ENCODE measurements at places on chromosomes 1 and 21.

GRCh38 chr1:30808067-30808662 lies 50.6 kb upstream of the LAPTM5 start:
- no peak for DNase-seq

DNA sequence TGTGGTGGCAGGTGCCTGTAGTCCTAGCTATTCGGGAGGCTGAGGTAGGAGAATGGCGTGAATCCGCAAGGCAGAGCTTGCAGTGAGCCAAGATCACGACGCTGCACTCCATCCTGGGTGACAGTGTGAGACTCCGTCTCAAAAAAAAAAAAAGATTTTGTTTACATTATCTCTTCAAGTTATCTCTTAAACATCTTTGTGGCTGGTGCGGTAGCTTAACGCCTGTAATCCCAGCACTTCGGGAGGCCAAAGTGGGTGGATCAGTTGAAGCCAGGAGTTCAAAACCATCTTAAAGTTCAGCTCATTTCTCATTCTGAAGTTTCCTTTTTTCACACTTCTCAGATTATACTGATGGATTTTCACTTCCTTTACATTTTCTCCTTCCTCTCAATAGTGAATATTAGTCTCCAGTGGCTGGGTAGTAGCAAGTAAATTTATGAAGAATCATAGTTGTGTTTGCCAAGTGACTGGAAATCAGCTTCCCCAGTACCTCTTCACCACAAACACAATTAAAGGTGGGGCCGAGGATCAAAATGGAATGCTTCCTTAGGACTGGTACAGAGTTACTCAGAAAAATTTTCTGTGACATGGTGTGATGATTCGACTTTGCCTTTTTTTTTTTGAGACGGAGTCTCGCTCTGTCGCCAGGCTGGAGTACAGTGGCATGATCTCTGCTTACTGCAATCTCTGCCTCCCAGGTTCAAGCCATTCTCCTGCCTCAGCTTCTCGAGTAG lies 13.8 kb downstream of the PIP5K1A start:
- DNase-seq = no peak

- DNase-seq = no peak
Observed at GRCh38 chr1:91548376-91549040, 47.9 kb downstream of the CDC7 start.

DNA sequence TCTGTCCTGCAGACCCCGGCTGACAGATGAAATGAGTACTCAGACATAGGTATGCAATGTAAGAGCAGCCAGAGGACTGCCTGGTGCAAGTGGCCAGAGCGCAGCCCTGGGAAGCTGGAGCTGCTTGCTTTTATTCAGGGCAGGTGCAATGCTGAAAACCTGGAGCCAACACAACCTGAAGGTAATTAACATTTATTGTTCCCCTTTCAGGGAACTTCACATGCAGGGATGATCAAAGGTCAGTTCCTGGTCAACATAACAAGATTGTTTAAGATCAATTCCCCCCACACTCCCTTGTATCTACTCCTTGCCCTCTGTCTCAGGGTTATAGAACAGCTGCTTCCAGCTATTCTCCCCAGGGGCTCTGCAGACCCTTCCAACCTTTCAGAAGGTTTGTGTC lies 48.7 kb upstream of the PRELP start:
- DNase-seq = no peak

- DNase-seq = no peak
Observed at GRCh38 chr1:18326211-18326897, 154.4 kb upstream of the KLHDC7A start.

- DNase-seq = no peak
Observed at GRCh38 chr1:204115116-204115515, 36.7 kb downstream of the ETNK2 start.

DNA sequence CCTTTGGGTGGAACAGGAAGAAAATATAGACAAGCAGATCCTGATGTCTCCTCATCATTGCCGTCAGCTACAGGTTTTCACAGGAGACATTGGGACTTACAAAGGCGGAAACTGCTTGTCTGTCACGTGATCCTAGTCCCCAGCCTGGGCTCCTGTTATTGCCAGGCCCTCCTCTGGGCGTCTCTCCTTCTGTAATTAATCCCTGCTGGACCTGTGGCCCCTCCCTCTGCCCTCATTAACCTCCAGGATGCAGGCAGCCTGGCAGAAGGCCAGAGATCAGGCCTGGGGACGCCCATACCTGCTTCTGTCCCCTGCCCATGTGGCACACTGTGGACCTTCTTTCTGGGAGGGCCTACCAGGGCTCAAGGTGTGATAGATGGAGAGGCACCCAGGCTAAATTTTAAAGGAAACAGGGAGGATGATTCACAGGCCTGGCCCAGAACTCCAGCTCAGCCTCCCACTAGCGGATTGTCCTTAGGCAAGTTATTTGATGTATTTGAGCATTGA lies 2.4 kb downstream of the S100A5 start:
- peak; percentile 45 for DNase-seq

GRCh38 chr1:36486439-36487335 lies 4.0 kb upstream of the CSF3R start:
- peak; percentile 45 for DNase-seq

GRCh38 chr1:157542676-157543075 lies 9.6 kb downstream of the FCRL5 start:
- no peak for DNase-seq

- DNase-seq = peak; percentile 92
Observed at GRCh38 chr1:151006327-151007052, at the start of gene MINDY1. TSS of gene MINDY1 (minus strand) at chr1:151006902. CDS start at chr1:151002617, 4,285 bp downstream.

GRCh38 chr1:7616953-7617352 lies 154.1 kb upstream of the VAMP3 start:
- DNase-seq = no peak

GRCh38 chr1:17873007-17873675 lies 118.0 kb downstream of the ACTL8 start:
- DNase-seq = no peak

DNA sequence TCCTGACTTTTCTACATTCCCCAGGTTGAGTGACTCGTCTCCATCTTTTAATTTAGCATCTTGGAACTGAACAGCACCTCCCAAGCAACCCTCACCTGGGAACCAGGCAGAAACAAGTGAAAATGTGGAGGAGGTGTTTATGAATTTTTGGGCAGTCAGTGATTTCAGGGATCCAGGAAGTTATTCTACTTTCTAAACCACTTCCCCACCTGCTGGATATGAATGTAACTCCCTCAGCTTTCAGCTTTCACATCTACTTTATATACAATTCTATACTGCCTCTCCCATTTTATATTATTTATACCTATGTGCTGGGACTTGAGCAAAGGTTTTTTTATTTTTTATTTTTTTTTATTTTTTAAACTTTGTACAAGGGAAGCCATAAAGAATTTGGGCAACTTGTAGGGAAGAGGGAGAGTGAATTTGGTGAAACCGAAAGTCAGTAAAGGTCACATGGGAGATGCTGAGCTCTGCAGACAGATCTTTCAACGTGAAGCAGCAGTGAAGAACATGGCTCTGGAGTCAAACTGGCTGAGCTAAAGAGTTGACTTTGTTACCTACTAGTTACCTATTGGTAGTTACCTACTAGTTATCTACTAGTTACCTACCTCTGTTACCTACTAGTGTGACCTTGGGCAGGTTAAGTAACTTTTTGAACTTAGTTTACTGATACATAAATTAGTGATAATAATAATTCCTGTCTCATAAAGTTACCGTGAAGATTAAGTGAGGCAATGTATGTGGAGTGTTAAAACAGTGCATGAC lies 45.5 kb downstream of the DDR2 start:
- DNase-seq = no peak

DNA sequence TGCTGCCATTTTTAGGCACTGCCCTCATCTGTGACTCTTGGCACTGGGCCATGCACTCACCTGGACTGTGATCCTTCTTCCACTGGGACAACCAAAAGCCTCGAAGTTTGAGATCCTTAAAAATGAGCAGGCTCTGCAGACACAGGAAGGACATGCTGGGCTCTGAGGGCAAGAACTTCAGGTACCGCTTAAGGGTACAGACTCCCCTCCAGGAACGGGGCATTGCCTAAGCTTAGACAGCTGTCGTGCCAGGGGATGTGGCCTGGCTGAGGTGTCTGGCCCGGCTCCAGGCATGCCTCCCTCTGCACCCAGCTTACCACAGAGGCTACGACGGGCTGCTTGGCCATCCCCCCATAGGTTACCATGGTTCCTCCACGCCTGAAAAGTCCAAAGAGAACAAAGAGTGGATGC lies 14.2 kb upstream of the SRSF4 start:
- no peak for DNase-seq

- DNase-seq = no peak
Observed at GRCh38 chr1:26731233-26731902, 35.6 kb downstream of the ARID1A start.

DNA sequence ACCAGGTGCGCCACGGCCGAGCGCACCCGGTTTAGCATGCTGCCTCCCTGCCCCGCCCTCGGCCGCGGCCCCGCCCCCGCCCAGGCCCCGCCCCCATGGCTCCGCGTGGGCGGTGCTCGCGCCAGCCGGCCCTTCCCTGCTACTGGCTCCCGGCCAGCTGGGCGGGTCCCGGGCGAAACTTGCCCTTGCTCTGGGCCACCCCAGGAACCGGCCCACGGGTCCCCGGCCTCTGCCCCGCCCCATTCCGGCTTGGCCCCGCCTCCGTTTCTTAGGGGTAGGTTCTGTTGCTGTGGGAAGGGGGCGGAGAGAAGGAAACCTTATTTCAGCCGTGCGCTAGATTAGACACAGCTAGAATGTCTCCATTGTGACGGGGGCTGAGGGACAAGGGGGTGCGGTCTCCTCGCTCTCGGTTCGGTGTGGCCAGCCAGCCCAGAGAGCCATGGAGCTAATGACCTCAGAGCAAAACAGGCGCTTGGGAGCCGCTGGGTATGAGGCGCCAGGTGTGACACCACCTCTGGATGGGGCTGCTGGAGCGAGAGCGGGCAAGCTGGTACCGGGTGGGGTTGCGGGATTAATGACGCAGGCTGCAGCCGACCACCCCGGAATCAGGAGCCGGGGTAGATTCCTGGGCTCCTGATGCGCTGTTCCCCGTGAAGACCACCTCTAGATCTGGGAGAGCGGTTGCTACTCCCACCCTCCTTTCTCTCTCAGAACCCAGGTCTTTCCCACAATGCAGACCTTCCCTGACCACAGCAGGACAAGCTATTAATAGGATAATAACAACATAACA lies at the start of gene PPM1J:
PPM1J (minus strand) TSS at position 69 of the 790 bp plus-strand sequence; CDS start at position 38, 31 bp downstream.
- peak; percentile 93 for DNase-seq

GRCh38 chr1:231177226-231177625 lies 15.4 kb downstream of the TRIM67 start:
- no peak for DNase-seq

DNA sequence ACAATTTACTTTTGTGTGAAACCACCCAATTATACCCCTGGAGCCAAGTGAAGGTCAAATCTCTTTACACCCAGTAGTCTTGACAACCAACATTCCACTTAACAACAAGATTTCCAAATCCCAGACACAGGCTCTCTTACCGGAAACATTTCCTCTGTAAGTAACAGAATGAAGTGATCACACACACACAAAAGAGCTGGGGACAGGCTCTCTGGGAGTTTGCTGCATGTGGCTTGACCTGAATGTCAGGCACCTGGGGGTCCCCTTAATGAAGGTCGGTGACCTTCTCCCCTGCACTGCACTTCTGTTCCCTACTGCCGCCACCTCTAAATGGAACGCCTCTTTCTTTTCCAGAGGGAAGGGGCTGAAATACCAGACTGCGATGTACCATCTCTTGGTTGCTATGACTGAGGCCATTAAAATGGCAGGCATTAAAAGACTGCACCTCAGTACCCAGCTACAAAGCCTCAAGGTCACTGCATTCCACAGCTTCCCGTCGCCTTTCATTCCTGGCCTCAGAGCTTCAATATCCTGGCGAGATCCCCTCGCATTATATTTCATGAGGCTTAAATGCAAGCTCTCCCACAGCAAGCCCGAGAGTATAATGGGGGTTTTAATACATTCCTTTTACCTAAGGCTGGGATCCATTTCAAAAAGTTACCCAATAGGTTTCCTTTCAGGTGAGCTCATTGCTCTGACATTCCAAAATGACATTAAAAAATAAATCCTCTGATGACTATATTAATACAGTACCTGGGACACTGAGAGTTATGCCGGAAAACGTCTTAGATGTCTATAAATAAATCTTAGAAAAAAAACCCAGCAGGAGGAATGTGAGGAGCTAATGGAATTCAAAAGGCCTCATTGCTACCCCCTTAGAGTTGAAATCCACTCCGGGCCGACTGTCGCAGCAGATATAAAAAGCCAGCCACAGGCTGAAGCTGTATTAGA lies 90.9 kb upstream of the DIRAS3 start:
- peak; percentile 33 for DNase-seq

- no peak for DNase-seq
Observed at GRCh38 chr1:221069986-221070385, 190.7 kb downstream of the HLX start.

GRCh38 chr1:22420455-22421053 lies 31.1 kb upstream of the ZBTB40 start:
- peak; percentile 91 for DNase-seq

DNA sequence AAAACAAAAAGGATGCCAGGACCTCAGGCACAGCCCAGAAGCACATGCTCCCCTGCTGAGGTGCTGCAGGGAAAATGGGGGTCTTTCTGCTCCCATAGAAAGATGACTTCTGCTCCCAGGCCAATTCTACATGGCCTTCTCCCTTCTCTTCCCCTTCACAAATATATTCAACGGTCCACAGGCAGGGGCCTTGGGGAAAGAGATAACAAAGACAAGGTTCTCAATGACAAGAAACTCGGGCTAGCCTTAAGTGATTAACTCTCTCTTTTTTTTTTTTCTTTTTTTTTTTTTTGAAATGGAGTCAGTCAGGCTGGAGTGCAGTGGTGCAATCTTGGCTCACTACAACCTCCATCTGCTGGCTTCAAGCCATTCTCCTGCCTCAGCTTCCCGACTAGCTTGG lies 54.2 kb downstream of the H3-3A start:
- DNase-seq = no peak

DNA sequence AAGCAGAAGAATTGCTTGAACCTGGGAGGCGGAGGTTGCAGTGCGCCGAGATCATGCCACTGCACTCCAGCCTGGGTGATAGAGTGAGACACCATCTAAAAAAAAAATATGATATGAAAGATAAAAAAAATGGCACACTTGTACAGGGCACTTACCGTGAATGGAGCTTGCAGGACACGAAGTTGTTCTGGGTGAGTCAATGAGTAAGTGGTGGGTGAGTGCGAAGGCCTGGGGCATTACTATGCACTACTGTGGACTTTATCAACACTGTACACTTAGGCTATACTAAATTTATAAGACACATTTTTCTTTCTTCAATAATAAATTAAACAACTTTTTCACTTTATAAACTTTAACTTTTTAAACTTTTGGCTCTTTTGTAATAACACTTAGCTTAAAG lies 37.0 kb downstream of the TNFRSF8 start:
- no peak for DNase-seq

Measured in adipocyte (in vitro differentiated cells).